ENCODE measurements at places on chromosomes 2 and 18.
A peak's percentile ranks its signal among the peaks of the same experiment; 100 is the strongest.

DNA sequence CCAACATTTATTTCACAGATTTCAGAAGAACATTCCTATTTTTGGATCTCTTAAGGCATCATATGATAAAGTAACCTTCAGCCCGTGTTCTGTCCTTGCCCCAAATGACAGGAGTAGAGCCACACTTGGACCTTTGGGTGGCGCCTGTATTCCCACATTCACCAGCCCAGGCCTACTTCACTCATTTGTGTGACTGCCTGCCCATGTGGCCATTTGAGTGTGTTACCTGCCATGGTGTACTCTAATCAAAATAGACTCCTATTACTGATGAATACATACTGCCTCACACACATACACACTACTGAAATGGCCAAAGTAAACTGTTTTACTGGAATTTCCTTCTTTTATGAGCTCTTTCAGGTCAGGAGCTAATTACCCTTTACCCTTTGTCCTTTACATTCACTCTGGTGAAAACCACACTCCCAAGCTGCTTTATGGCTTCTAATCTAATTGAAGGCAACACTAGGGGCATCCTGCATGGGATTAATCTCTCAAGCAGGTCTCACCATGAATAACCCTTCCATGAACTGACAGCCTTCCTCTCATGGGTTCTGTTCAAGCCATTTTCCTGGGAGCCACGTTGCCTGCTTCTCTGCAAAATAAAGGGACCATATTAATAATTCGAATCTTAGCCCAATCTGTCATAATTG is 271.0 kb upstream of the GALNT5 start:
- no peak for DNase-seq

DNA sequence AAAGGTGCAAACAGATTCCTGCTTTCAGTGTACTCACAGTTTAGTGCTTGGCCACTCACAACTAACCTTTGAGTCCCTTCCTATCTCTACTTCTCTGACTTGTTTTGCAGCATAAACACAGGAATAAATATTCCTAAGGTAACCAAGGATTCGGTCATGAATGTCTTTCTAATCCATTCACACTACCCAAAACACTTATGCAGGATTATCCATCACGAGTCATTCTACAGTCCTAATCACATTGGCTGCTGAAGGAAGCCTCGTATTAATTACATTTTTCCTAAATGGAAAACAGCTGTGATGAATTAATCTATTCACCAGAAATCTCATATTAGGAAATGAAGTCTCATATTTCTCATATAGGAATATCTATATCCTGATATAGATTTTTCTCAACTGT is 16.3 kb downstream of the RDH14 start:
- DNase-seq, result no peak

GRCh38 chr2:68336192-68336591 is 16.4 kb upstream of the CNRIP1 start:
- no peak for DNase-seq

- peak; percentile 25 for DNase-seq
These were observed 207.9 kb downstream of the ARL4C start for GRCh38 chr2:234288974-234289455.

DNA sequence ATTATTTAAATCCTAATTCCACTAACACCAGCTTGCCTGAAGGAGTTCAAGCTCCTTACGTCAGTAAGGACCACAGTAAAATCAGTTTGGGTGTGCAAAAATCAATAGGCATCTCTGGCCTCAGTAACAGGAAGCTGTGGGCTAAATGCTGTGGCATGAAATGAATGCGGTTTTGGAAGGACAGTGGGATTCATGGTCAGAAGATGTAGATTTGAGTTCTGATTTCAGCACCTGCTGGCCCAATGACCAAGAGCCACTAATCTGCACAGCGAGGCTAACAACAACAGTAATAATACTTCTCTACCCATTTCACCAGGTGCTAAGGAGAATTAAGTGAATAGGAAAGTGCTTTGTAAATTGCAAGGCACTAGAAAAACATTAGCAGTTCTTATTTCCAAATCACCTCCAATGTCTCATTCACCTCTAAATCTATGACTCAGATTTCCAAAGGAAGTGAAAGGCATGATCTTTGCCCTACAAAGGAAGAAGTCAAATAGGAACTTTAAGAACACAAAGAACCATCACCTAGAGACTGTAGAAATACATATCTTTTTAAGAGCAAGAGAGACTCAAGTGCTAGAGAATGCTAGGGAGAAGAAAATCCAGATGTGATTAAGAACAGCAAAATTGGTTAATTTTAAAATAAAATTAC is 172.6 kb downstream of the ANKRD44 start:
- no peak for DNase-seq

DNA sequence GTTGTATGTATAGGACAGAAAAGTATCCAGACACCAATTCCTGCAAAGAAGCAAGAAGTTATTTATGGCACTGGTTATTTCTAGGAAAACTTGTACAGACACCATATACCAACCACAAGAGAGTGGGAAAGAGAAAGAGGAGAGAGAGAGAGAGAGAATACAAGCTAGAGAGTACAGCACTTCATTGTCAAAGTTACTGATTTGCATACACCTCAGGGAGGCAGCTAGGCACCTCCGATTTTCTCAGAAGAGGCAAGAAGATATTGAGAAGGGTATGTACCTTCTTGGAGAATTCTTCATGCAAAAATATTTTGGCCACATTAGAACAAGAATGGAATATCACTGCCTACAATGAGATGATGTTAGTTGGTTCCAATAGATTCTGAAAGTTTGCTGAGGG is 333.9 kb upstream of the PIK3C3 start:
- no peak for DNase-seq

Measured in GM19239 (cell line).